Activated T-helper 9 cell treated with anti-CD3 and anti-CD28 coated beads, Interleukin-2, amount 50 U/mL, for 16 hours (primary cell): ENCODE measurements at places on chromosomes 11 and 22.

DNA sequence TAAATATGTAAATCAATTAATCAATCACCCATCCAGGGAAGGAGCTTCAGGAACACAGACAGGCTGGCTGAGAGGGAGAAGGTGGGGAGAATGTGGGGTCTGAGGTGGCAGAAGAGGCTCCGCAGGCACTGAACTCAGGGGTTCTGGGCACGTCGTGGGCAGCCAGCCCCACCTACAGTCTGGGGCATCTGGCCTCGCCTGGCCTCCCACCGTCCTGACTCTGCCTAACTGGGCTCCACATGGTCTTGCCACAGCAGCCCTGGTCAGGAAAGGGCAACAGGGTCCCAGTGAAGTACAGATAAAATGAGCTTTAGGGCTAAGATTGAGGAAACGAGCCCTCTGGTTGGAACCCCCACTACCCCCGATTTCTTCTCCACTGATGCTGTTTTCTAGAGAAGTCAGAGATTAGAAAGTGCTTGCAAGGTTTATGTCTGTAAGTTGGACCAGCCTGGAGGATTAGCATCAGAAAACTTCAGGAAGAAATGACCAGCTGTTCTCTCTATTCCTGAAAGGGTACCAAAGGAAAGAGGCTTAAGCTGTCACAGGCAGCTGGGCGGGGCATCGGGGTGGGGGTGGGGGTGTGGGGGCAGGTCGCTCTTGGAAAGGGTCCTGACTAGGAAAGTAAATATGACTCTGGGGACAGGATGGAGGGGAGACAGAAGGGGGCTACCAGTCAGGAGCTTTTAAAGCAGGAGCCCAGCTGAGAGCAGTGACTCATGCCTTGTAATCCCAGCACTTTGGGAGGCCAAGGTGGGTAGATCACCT lies 261.7 kb downstream of the BUD13 start:
- no peak for DNase-seq

DNA sequence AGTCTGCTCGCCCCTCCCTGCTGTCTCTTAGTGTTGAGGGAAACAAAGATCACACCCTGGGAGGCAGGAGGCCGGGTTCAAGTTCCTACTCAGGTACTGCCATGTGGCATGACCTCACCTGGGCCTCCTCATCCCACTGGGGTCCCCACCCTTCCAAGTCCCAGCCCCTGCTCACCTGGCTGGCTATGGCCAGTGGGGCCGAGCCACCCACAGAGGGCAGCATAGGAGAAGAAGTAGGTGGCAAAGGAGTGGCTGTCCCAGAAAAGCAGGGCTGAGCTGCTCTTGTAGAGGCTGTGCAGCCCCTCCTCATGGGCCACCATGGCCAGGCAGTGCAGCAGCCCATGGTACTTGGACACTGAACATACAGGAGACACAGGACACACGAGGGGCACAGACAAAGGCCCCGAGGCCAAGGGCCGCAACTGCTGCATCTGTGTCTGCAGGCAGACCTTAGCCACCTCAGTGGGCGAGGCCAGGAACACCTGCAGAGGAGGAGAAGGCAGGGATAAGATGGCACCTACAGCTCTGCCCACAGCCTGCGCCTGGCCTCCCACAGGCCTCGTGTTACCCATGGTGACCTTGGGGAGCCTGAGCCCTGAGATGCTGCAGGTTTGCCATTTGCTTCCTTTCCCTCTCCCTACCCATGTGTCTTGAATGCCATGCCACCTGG lies 50.6 kb upstream of the MPEG1 start:
- DNase-seq, result no peak

DNA sequence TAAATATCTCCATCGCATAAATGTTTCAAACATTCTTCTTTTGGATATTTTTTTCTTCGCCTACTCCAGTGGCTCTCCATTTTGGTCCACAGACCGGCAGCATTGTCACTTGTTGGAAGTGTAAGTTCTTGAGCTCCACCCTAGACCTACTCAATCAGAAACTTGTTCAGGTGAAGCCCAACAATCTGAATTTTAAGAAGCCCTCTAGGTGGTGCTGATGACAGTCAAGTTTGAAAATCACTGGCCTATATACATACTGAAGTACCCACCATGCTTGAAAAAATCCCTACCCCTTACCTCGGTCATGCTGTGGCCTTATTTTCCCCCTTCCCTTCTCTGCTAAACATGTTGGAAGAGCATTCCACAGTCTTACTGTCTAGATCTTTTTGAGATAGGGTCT lies 10.2 kb upstream of the ACAT1 start:
- DNase-seq, result no peak

DNA sequence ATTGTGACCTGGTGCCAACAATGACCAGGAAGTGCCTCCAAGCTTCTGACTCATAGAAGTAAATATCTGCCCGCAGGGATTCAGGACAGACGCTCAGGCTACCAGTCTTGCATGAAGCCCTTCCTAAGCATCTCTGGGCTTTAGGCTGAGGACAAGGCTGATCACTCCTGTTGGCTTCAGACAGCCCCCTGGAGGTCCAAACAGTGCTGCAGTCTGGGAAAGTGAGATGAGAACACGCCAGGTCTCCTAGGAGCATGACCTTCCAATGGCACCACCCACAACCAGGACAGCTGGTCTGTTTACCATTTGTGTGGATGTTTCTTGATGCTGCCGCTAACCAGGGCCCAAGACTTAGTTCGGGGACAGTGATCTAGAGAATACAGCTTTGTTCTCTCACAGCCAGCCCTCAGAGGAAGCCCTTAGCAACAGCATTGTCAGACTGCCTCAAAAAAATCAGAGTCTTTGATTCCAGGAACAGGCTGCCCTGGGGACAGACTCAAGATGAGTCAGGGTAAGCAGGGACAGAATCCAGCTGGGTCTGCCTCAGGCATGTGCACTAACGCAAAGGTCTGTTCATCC lies 111.2 kb downstream of the ZNF280B start:
- no peak for DNase-seq

- no peak for DNase-seq
These were observed 31.3 kb downstream of the ABCC8 start for GRCh38 chr11:17445240-17445795.
